GOT3 (cell line): ENCODE measurements at places on chromosomes 1 and 21.

DNA sequence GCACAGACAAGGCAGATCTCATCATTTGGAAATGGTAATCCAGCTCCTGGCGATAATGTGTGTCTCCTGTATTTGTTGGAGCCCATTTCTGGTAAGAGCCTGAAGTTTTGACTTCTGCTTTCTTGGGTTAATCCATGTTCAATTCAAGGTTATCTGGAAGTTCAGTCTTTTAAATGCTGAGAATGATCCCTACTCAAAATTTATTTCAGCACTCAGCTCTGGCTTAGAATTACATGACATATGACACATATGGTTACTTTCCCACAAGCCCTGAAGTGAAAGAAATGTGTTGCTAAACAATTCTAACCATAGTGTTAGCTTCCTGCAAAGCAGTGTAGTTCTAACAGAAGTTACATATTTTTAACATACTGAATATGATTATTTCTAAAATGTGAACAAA is 2.7 kb downstream of the PTGFR start:
- DNase-seq = no peak

DNA sequence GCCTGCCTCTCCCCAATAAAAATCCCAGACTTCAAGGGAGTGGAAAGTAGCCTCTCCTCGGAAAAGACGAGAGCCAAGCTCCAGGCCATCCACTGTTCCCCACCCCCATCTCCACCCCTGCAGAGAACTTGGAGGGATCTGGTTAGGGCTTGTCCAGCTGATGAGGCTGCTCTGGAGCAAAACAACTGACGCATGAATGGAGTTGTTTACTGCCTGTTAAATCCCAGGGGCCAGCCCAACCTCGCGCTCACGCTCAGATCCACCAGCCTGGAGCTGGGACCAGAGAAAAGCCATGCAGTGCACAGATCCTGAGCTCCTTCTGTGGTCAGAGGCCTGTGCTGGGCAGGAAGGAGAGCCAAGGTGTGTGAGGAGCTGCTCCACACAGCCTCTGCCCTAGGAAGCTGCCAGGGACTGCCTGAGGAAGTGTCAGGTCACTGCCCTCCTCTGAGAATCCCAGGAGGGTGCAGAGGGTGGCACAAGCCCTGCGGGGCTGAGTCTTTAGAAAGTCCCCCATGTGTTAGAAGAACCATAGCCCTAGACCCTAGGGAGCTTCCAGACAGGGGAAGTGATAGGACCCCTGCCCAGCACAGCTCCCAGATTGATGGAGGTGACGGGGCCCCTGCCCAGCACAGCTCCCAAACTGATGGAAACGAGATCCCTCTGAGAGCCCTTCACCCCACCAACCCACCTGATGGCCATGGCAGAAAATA is 109.0 kb upstream of the IPO9 start:
- no peak for DNase-seq

DNA sequence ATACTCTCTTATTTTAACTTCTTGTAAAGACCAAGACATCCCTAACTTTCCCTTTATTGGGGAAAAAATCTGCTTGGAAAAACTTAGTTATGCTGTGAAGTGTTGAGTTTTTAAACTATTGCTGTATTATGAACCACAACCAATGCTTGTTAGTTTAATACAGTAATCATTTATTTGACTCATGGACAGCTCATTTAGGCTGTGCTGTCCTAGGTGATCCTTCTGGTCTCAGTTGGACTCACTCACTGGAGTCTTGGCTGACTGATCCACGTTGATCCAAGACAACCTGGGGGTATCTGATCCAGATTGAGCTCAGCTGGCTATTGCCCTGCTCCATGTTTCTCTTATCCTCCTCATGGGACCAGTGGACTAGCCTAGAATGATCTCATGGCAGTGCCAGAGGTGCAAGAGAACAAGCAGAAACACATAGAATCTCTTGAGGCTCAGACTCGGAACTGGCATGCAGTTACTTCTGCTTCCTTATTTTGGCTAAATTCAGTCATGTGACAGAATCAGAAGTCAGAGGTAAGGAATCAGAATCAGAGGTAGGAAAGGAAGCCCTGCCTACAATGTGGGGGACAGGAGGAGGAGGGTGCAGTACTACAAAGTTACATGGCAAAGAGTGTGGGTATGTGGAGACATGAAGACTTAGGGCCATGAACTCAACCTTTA is 156.5 kb downstream of the FGGY start:
- DNase-seq = no peak

DNA sequence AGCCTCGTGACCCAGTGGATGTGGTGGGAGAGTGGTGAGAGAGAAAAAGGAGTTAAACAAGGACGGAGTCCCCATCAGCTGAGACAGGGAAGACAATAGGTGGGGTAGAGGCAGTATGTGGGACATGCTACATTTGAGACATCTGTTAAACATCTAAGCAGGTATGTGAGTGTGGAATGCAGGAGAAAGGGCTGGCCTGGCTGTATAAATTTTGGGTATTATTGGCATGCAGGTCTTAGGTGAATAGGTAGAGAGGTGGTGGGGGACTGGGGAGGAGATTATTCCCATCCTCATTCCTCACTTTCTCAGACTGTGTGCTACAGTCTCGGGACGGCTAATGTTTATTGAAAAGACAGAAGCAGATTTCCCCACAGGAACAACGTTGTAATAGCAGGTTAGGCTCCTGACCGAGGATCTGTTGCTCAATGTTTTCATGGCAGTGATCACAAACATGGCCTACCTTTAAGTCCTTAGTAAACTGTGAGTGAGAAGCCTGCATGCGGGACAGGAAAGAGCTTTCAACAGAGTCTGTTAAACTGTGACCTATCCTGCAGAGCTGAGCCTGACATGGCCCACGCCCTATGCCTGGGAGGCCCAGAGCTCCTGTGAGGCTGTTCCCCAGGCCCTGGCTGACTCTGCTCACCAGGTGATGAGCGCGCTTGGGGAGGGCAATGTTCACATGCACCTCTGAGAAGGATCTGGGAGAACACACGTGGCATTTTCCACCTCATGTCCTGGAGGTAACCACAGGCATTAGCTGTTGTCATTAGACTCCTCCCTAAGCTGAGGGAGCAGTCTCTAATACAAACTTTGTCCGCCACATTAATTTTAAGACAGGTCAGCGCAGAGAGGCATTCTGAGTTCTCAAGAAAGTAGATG is 16.5 kb downstream of the VSIG8 start:
- no peak for DNase-seq

DNA sequence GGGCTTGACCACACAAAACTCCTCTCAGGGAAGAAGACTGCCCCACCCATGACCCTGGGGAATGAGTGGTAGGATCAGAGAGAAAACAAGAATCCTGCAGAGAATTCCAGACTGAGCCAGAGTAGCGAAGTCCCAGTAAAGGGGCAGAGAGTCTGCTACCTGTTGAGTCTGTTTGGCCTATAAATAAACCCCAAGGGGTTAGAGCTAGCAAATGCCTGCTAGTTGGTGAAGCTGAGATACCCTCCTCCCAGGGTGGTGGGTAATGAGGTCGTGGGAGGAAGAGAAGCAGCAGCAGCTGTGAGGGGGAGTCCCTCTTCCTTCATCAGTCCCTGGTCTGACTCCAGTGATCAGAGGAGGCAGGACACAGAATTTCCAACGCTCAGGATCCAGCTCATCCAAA is 2.5 kb downstream of the TRAF3IP3 start:
- DNase-seq = no peak

GRCh38 chr1:88029899-88030298 is 654.2 kb upstream of the PKN2 start:
- no peak for DNase-seq

DNA sequence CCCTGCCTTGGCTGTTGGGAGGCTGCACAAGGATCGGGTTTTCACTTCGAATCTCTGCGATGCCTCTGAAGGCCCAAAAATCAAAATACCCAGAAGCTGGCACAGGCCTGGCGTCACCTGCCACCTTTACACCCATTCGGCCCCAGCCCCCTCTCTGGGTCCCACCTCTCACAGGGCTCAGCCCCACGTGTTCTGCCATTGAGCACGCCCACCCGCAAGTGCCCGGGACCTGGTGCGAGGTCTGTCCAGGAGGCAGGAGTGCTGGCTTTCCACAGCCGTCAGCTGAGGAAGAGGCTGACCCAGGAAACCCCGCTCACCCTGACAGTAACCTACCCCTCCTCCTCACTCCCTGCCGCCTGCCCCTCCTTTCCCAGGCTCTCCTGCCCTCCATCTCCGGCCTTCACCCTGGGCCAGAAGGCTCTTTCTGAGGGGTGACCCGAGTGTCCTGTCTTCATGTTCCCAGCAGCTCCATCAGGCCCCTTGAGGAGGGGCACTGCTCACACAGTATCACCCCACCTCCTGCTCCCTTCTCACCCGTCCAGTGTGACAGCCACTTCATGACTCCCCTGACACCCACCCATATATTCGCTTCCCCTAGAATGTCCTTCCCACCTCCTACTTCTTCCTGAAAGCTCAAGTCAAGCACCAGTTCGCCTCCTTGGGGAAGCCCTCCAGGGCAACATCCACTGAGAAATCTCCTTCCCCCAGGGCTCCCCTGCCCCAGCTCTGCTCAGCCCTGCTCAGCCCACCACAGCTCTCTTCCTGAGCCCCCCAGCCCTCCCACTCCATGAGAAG is 13.5 kb downstream of the RCC2 start:
- DNase-seq = no peak

DNA sequence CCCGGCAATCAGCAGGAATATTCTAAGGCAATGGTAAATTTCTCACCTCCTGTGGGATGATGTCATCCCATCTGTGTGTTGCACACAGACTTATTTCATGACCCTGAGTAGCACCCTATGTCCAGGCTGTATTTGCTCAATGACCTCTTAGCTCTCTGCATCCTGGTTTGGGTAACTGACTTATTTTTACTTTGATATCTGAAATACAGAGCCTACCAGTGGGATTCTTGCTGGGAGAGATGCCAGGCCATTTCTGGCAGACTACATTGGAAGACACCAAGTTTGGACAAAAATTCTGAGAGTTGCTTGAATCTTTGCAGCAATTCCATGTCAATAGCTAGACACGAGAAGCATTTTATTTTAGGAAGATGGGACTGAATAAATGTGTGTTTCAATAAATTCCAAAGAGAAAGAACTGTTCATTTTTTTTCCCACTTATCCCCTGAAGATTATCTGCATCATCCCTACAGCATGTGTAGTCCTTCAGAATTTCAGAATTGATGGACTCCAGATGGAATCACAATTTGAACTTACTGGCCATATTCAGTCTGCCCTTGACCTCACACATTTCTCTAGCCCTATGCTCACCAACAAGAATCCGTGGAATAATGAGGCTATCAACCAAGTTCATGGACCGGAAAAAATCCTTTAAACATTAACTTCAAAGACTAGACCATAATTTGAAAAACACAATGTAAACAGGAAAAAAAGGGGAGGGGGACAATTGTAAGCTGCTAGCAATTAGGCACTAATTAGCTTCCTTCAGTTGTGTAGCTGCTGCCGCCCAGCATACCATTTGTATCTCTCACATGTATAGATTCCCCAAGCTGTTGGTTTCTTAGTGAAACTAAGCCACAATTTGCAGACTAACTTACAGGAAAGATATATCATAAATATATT is 226.5 kb downstream of the HMCN1 start:
- no peak for DNase-seq

- no peak for DNase-seq
Measured at GRCh38 chr1:155121249-155121648, 6.4 kb upstream of the EFNA1 start.

DNA sequence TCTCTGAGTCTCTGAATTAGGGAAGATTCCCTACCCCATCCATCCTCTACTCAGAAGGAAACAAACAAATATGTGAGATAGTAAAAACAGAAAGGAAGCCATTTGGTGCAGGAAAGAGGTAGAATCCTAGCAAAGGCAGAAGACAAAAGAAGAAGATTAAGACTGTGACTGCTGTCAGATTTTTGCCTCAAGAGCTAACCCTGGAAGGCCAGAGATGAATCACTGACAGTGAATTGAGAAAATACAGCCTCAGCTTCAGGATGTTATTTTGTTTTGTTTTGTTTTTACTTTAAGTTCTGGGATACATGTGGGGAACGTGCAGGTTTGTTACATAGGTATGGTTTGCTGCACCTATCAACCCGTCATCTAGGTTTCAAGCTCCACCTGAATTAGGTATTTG is 31.7 kb downstream of the DSTYK start:
- DNase-seq = no peak

GRCh38 chr1:42184616-42185015 is 20.1 kb upstream of the GUCA2A start:
- no peak for DNase-seq

GRCh38 chr1:161226320-161226711 is 456 bp downstream of the TOMM40L start:
- DNase-seq = no peak

DNA sequence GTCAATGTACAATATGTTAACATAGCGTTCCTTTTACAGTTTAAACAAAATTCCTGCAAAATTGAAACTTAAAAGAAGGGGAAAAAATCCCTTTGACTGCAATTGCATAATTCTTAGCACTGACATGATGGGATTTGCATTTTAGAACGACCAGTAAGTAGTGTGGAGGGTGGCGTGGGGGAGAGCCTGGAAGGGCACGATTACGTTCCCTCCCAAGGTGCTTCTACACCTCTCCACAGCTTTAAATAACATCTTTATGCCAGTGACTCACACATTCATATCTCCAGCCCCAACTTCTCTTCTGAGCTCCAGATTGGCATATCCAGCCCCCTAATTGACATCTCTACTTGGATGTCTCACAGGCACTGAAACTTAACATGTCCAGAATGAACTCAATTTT is 64.3 kb downstream of the OLFML3 start:
- DNase-seq = no peak

DNA sequence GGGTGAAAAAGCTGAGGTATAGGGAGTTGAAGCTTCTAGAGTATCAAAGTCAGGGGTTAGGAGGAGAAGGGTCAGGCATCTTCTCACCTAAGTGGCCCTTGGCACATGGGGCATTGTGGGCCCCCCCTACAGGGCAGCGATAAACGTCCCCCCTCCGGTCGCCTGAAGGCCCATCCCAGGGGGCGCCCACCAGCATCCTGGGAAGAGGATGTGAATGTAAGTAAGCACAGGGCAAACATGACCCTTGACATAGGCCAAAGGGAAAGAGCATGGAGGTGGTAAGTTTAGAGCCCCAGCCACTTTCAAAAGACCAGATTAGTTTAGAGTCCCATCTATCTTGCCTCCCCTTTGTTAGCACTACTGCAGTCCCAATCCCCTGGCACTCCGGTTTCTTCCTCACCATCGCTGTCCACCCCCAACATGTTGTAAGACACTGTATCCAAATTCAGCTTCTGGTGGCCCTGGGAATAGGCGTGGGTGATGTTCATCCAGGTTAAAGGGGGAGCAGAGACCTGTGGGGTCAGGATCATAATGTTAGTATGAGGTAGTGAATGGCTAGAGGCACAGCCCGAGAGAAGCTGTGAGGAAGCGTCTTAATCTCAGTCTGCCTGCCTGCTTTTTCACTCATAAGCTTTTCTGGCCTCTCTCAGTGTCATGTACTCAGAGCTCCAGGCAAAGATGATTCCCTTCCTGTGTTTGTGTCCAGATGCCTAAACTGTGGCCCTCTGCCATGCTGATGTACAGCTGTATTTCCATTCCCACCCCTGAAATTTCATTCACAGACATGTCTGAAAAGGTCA is 2.7 kb downstream of the ITGA10 start:
- DNase-seq = no peak

DNA sequence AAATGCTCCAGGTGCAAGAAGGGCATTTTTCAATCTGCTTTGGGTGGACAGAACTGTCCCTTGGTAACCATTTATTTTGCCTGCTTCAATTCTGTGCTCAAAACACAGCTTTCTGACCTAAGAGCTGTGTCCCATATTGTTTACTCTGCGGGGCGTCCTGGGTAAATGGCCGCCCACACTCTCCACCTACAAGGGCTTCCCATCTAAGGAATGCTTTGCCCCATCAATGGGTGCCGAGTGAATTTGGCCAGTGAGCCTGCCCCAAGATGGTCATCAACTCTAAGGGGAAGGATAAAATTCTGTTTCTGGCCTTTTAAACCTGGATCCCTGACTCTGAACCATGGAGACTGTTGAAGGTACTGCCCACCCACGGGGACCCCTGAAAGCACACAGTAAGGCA is 55.5 kb upstream of the FAM89A start:
- no peak for DNase-seq
